Fibroblast of skin of scalp (primary cell): ENCODE measurements at places on chromosomes 11 and 22.
A peak's percentile ranks its signal among the peaks of the same experiment; 100 is the strongest.

DNA sequence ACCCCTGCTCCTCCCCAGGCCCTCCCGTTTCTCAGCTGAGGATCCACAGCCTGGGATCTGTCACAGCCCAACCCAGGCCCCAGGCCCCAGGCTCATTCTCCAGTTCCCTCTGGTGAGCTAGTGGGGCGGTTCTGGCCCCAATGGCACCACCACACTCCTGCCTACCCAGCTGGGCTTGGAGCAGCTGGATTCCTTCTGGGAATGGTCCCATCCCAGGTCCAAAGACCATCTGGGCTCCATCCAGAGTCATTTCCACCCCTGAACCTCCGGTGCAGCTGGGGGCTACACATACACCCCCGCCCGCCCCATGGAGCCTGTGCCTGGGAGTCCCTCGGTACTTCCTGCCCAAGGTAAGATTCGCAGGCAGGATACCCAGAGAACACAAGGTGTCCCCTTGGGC is 35.5 kb upstream of the PDGFB start:
- no peak for DNase-seq

GRCh38 chr11:126628790-126629621 is 273.5 kb downstream of the ST3GAL4 start:
- DNase-seq = peak; percentile 95

DNA sequence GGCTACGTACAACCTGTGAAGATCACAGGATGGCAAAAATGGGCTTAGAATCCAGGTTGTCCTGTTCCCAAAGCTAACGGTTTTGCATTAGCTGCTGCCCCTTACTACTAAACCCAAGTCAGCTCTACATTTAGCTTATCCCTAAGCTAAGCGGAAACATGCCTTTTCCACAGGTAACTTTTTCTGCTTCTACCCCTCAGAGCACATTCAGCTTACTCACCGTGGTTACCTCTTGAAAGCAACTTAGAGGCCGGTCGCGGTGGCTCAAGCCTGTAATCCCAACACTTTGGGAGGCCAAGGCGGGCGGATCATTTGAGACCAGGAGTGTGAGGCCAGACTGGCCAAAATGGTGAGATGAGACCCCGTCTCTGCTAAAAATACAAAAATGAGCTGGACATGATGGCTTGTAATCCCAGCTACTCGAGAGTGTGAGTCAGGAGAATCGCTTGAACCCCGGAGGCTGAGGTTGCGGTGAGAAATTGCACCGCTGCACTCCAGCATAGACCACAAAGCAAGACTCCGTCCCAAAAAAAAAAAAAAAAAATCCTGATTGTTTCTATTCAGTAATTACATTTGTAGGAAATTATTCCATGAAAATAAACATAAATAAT is 790 bp upstream of the TMEM41B start:
- DNase-seq = peak; percentile 19

GRCh38 chr11:34909415-34909814 is 6.8 kb downstream of the APIP start:
- DNase-seq = no peak

- no peak for DNase-seq
These were observed 14.0 kb downstream of the EP300 start for GRCh38 chr22:41106122-41106968.

DNA sequence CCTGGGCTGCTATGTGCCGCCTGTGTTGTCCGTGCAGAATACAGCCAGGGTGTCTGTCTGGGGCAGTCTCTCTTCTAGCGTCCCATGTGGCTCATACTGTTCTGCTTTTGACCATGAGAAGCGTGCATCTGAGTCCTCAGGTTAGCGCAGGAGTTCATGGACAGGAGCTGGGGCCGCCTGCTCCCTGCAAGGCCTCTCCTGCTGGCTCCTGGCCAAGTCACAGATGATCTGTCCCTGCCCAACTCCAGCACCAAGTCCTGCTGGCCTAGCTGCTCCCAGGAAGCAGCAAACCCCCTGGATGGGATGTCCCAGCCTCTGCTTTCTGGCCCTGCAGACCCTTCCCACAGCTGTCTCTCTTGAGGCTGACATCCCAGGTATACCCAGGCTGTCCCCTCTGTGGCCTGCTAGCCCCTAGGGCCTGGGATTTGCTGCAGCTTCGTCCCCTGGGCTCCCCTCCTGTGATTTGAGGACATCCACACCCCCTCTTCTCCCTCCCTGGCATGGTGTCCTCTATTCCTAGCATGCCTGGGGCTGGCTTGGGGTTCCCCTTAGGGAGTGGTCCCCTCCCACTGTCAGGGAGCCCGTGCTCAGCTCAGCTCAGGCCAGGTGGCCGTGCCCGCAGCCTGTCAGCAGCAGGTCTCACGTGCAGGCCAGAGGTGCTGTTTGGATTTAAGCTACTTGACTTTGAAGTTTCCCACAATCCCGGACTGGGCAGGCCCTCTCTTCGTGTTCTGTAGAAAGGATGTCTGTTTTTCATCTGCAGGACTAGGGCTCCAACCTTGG is 17.8 kb downstream of the PRR5 start:
- no peak for DNase-seq

- DNase-seq = no peak
These were observed 27.3 kb downstream of the LRRC74B start for GRCh38 chr22:21073023-21073422.

- no peak for DNase-seq
These were observed 46.2 kb downstream of the WNT11 start for GRCh38 chr11:76159983-76160661.

- no peak for DNase-seq
These were observed 3.3 kb upstream of the CARD10 start for GRCh38 chr22:37522482-37522881.

DNA sequence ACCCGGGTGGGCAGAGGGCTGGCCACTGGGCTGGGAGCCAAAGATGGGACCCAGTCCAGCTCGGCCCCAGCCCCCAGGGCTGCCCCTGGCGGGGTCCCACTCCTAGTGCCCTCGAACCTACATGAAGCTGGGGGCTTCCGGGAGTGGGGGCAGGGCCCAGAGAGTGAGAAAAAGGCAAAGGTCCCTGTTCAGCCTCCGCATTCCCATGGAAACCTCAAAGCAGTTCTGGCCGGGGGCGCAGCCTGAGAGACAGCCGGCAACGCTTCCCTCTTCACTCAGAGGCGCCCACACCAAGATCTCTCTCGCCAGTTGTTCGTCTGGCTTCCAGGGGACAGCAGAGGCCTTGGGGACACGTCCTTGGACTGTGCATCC is 22.4 kb upstream of the ARHGAP8 start:
- DNase-seq = no peak

GRCh38 chr11:128302425-128303186 is 284.8 kb downstream of the ETS1 start:
- DNase-seq = no peak

- no peak for DNase-seq
These were observed 270.3 kb upstream of the RAG2 start for GRCh38 chr11:36868380-36868779.

DNA sequence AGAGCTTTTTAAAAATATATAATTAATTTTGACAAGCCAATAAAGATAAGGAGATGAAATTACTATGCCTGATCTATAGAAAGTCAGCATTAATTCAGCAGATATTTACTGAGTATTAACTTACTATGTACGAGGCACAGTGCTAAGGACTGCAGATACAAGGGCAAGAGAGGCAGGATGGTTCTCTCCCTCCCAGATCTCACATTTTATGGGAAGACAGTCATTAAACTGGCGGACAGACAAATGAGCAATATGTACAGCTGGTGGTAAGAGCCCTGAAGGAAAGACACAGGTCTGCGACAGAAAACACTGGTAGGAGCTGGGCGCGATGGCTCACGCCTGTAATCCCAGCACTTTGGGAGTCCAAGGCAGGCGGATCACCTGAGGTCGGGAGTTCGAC is 36.8 kb downstream of the MCHR1 start:
- DNase-seq = no peak

DNA sequence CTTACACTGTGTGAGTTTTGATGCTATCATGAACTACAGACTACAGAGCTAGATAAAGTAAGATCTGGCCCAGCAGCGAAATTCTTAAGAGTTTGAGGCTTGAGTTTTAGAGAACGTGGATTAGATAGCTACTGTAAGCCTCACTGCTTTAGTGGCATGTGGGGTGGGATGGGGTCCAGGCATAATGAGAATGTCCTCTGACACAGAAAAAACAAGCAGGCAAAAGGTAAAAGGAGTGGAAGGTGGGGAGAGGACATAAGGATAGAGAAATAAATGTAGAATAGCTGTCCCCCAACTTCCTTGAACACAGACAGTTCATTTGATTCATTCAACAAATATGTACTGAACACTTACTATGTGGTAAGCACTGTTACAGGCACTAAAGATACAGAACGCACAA is 324.5 kb upstream of the PITPNB start:
- DNase-seq = peak; percentile 38

GRCh38 chr11:12784445-12784844 is 110.2 kb downstream of the TEAD1 start:
- peak; percentile 77 for DNase-seq

DNA sequence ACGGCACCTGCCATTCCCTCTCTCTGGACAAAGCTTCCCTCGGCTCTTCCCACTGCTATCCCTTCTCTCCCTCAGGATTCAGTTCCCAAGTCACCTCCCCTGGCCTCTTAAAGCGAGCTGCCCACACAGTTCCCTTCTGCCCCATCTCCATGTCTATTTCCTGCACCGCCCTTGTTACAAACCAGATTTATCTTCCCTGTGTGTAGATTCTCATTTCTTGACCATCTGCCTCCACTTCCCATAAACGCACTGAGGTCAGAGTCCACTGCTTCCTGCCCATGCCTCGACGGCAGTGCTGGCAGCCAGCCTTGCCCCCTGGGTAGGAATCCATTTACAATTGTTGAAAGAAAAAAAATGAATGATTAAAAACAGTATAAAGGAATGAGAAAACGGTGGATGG is 11.6 kb upstream of the APOBEC3B start:
- no peak for DNase-seq

DNA sequence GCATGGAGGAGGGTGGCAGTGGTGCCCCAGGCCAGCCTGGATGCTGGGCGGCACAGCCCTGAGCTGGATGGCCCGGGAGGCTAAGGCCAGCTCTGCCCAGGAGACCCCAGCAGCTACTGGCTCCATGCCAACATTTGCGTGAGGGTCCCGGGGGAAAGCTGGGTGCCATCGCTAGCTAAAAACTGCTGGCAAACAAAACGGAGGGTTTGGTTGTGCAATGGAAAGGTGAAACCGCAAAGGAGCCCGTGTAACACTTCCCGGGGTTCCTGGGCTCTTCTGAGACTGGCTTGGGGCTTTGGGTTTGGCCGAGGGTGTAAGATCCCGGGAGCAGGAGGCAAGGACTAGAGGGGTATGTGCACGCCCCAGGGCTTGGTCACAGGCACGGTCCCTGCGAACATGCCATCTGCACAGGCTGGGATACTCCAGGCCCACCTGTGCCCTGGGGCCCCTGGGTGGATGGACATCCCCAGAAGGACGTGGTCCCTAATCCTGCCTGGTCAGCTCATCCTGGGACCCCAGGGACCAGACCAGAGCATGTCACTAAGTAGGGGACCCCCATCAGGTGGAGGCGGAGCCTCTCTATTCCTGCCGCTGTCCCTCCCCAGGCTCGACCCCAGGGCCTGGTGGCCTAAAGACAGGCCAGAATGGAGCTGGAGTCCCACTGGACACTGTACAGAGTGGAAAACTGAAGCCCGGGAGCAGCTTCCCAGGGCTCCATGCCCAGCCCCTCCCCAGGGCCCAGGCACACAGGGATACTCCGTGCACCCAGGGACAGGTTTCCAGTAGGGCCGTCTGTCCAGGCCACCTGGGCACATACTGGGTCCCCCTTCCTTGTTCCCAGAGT is 44.6 kb downstream of the IGF2 start:
- no peak for DNase-seq

DNA sequence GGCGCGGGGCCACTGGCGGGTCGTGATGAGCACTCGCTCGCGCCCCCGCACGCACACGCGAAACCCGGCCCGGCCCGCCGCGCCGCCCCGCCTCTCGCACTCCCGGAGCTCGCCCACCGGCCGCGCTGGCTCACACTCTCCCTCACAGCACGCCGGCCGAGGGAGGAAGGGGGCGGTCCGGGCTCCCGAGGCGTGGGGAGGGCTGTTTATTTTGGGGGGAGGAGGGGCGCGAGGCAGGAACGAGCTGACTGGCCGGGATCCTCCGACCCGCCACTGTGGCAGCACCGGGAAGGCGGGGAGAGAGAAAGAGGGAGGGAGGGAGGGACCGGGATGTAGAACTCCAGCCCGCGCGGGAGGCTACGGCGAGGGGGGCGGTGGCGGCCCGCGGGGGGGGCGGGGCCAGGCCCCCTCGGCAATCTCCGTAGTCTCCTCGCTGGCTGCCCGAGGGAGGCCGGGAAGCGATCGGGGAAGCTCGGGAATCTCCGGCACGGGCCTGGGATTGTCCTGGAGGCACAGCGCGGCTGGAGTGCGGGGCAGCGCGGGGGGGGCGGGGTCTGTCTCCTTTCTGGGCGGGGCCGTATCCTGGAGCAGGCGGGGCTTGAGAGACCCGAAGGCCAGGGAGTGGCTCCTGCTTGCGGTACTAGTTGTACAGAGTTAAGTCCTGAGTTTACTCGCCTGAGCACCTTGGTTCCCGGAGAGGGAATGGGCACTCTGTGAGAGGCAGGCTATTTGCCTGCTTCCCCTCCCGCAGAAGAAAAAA is at the start of gene RBFOX2:
Gene RBFOX2, minus strand, starts transcription at position 179 of the 760 bp plus-strand sequence. CDS start 399 bp downstream, outside the sequence.
- DNase-seq = peak; percentile 99

- peak; percentile 23 for DNase-seq
These were observed 15.0 kb upstream of the YWHAH start for GRCh38 chr22:31929167-31929930.

DNA sequence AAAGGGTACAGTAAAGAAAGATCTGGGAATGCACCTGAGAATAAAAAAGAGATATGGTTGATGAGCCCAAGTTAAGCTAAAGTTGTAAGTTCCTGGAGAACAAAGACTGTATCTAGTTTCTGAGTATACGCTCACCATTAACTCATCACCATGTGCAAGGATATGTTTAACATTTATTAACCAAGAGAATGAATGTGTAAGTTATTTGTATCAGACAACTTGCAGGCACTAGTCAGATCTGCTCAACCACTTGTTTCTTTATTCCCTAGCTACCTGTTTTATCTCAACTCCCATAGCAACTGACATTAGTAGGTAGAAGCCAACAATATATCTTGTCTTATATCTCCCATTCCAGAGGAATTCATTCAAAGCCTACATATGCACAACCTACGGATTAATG is 74.9 kb upstream of the KCNA4 start:
- no peak for DNase-seq

DNA sequence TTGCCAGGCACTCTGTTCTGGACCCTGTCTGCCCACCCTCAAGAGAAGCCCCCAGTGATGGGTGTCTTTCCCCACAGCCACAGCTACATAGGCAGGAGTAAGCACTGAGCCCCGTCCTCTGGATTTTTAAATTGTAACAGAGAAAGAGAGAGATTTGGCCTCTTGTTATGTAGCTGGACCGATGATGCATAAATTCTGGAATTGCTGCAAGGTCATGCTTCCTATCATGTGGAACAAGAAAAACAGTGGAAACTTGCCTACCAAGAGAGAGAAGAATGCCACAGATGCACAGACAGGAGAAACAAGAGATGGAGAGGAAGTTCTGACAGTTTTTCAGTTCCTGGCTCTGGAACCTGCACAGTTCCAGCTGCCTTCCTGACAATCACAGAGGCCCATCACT is 150.2 kb downstream of the ETS1 start:
- peak; percentile 71 for DNase-seq
